ENCODE measurements at places on chromosomes 5 and 9.
A peak's percentile ranks its signal among the peaks of the same experiment; 100 is the strongest.

GRCh38 chr5:179201986-179202385, 141.8 kb downstream of the ZNF354C start:
- no peak for DNase-seq

DNA sequence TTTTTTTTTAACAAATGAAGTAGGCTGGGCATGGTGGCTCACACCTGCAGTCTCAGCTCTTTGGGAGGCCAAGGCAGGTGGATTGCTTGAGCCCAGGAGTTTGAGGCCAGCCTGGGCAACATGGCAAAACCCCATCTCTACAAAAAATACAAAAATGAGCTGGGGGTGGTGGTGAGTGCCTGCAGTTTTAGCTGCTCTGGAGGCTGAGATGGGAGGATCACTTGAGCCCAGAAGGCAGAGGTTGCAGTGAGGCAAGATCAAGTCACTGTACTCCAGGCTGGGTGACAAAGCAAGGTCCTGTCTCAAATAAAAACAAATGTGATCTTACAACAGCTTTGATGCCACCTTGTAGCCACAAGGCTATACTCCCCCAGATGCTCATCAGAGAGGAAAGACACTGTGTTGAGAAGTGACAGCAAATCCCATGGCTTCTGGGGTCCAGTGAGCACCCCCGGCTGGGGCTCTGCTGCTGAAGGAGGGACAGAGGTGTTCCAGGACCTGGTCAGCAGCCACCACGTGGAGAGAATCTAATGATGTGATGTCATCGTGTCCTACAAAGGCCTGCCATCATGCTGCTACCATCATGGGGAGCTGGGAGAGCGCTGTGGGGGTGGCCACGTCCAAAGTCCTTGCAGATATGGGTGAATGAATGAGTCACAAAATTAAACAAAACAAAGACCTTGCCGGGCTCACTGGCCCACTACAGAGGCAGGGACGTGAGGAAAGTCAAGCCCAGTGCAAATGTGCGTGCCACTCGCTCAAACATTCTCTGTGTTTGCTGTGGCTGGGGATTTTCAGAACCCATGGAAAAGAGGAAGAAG, 60.7 kb downstream of the PRRT1B start:
- DNase-seq = no peak

DNA sequence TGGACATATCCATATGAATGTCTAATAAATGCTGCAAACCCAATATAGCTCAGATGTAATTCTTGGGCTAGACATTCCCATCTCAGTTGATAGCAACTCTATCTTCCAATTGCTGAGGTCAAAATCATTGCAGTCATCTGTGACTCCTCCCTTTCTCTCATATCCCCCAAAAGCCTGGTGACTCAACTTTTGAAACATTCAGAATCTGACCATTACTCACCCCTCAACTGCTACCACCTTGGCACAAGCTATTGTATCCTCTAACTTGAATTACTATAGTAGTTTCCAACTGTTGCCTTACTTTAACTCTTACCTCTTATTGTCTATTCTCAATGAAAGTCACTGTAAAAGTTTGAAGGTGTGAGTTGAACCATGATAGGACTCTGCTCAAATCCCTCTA, 600.1 kb upstream of the RGMB start:
- no peak for DNase-seq

- DNase-seq = peak; percentile 74
Observed at GRCh38 chr9:130940693-130941576, 1.9 kb upstream of the FIBCD1 start.

- no peak for DNase-seq
Observed at GRCh38 chr9:83313781-83314180, 224.4 kb downstream of the FRMD3 start.

DNA sequence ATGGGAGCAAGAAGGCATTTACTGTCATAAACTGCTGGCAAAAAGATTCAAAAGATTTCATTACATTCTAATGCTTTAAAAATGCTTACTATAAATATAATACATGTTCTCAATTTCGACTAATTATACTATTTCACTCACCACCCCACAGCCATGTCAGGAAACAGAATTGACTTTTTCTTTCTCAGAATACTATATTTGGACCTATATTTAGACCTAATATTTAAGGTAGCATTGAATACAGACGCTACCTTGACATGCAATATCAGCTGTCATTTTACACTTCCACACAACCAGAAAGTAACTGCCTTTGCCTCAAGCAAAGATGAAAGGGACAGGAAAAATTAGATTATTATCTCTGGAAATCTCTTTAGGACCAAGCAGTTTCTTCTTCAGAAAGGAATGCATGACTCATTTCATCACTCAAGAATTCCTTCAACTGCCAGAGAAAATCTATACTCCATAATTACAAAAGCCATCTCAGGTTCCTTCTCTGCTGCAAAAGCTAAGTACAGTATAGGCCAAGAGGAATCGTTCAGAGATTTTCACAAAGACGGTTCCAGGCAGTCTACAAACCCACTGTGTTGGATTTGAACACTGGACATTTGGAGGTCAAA, 11.8 kb upstream of the UBE2QL1 start:
- DNase-seq = no peak

DNA sequence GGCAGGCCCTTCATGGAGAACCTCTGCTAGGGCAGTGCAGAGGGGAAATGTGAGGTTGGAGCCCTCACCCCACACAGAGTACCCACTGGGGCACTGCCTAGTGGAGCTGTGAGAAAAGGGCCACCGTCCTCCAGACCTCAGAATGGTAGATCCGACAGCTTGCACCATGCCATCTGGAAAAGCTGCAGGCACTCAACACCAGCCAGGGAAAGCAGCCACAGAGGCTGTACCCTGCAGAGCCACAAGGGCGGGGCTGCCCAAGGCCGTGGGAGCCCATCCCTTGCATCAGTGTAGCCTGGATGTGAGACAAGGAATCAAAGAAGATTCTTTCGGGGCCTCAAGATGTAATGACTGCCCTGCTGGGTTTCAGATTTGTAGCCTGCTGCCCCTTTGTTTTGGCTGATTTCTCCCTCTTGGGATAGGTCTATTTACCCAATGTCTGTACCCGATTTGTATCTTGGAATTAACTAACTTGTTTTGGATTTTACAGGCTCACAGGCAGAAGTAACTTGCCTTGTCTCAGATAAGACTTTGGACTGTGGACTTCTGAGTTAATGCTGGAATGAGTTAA, 16.6 kb upstream of the ZDHHC11 start:
- no peak for DNase-seq

DNA sequence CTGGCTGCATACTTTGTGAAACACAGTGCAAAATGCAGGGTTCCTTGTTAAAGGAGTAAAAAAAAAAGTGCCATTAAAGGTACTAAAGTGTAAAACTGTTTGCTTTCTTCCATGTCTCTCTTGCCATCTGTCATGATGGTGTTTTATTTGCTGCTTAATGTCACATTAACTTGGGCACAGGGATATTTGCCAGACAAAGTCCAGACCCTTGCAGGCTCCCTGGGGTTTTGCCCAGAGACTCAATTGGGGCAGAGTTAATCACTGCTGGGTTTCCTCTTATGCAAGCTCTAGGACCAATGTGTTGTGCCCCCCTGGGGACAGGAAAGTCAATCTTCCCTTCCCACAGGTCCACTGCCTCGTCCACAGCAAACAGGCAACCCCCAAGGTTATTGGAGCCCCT, 274.3 kb upstream of the SGCD start:
- DNase-seq = no peak

- DNase-seq = no peak
Observed at GRCh38 chr5:58312299-58312698, 147.6 kb downstream of the PLK2 start.

- no peak for DNase-seq
Observed at GRCh38 chr5:5017827-5018577, 122.1 kb upstream of the ADAMTS16 start.

GRCh38 chr5:58300346-58300895, 159.5 kb downstream of the PLK2 start:
- DNase-seq = no peak

GRCh38 chr9:132494857-132495256, 84.8 kb downstream of the CFAP77 start:
- DNase-seq = no peak

GRCh38 chr5:74200560-74200959, 440.0 kb downstream of the ENC1 start:
- DNase-seq = no peak

Data from activated CD4-positive, alpha-beta T cell treated with anti-CD3 and anti-CD28 coated beads for 4 hours (primary cell).